Muscle of back (tissue), 13 donors: ENCODE measurements at places on chromosomes 13 and 19.
A peak's percentile ranks its signal among the peaks of the same experiment; 100 is the strongest.

DNA sequence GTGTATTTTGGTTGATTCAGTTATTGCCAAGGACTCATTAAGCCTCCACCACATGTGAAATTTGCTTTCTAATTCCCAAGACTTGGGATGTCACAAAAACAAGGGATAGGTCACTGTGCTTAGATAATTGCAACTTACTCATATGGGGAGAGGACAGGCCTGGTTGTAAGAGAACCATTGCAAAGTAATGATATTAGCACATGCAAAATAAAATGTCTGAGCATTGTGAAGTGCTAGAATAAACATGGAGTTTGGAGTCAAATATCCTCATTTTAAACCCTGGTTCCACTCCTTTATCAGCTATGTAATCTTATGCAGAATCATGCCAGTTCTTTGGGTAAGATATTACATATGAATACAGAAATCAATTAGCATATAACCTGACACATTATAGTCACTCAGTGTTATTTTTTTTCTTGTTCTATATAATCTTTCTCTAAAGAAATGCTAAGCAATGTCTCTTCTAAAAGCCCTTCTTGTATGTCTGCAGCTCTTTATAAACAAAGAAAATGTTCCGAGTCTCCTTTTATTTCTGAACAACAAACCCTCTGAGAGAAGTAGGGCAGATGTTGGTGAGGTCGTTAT lies 5.5 kb downstream of the CBY2 start:
- DNase-seq = no peak

DNA sequence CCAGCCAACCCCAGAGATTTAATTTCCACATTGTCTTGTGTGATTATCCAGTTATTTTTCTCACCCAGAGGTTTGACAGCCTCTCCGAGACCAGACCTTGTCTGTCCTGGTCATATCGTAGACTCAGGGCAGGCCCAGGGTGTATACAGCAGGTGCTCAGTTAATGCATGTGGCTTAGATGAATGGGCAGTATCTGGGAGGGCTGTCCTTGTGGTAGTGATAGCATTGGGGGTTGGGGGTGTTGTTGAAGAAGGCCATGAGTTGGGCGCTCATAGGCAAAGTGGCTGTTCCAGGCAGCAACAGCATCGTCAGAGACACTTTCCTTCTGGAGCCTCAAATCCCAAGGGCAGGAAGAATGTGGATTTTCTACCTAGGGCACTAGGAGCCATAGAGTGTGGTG lies 16.9 kb downstream of the MAST3 start:
- DNase-seq = no peak

DNA sequence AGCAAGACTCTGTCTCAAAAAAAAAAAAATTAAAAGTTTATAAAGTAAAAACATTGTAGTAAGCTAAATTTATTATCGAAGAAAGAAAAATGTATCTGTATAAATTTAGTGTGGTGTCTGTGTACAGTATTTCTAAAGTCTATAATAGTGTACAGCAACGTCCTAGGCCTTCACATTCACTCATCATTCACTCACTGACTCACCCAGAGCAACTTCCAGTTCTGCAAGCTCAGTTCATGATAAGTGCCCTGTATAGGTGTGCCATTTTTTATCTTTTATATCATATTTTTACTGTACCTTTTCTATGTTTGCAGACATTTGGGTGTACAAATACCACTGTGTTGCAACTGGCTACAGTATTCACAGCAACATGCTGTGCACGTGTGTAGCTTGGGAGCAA lies 118.1 kb downstream of the TNFRSF19 start:
- no peak for DNase-seq

DNA sequence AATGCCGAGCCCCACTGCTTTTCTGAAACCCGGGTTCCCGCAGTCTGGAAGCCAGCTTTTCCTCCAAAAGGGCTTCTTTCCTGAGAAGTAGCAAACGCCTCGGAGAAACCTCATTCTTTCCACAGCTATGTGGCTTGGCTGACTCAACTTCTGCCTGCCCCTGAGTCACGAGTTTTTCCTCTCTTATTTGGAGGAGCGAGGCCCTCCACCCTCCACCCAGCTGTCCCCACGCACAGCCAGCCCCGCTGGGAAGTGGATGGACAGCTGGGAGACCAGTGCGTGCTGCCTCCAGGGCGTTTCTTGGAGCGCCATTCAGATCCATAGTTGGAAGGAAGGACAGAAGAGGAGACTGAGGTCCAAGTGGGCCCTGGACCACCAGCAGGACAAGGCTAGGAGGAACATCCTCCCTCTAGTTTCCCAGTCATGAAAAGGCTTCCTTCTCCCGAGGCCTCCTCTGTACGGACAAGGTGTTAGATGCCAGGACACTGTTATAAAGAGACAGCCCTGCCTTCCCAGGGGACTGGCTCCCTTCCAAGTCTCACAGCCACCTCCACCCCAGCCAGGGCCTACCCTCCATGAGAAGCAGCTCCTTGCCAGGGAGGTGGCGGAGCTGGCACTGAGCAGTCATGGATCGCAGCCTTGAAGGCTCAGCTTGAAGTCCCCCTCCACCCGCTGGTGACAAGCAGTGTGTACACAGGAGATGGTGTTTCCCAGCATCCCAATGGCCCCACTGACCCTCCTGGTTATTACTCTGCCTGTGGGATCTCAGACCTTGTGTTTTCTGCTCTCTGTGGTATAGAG lies 2.5 kb upstream of the PLEKHF1 start:
- peak; percentile 74 for DNase-seq

DNA sequence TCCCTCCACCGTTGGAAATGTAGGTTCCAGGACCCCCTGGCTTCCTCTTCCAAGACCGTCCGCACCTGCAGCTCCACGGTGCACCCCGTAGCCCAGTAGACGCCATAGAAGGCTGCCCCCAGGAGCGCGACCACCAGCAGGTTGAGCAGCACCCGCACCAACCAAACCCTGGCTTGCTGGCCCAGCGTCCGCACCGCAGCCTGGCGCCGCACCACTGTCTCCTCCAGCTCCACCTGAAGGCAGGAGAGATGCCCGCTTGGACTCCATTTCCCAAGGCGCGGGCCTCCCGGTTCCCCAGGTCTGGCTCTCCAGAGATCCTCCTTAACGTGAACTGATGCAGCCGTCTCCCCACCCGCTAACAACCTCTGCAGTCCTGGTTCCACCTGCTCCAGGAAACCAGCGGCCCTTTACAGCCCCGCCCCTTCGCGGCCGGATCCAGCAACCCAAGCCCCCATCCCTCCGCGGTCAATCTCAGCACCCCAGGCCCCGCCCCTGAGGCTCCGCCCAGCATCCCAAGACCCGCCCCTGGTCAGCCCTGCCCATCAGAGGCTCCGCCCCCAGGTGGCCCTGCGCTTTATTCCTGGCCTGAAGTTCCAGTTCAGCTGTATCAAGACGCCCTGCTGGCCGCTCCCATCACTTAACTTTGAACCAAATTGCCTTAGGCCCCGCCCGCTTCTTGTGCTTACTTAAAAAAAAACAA lies 5.0 kb upstream of the LENG1 start:
- DNase-seq = peak; percentile 34

DNA sequence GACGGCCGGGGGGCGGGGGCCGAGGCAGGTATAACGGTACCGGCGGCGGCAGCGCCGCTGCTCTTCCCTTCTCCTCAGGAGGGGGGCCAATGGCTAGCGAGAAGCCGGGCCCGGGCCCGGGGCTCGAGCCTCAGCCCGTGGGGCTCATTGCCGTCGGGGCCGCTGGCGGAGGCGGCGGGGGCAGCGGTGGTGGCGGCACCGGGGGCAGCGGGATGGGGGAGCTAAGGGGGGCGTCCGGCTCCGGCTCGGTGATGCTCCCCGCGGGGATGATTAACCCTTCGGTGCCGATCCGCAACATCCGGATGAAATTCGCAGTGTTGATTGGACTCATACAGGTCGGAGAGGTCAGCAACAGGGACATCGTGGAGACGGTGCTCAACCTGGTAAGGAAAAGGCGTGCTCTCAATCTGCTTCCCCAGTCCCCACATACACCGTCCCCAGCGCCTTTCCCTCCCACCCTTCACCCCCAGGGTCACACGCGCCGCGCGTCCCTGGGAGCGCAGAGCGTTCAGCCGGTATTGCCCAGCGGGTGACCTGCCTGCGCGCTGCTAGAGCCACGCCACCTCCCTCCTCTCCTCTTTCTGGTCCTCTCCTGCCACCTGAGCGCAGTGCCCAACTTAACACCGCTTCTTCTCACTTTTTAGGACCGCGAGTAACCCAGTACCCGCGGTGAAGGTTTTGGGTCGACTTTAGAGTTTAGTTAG lies 814 bp downstream of the NBEA start:
- DNase-seq = no peak

DNA sequence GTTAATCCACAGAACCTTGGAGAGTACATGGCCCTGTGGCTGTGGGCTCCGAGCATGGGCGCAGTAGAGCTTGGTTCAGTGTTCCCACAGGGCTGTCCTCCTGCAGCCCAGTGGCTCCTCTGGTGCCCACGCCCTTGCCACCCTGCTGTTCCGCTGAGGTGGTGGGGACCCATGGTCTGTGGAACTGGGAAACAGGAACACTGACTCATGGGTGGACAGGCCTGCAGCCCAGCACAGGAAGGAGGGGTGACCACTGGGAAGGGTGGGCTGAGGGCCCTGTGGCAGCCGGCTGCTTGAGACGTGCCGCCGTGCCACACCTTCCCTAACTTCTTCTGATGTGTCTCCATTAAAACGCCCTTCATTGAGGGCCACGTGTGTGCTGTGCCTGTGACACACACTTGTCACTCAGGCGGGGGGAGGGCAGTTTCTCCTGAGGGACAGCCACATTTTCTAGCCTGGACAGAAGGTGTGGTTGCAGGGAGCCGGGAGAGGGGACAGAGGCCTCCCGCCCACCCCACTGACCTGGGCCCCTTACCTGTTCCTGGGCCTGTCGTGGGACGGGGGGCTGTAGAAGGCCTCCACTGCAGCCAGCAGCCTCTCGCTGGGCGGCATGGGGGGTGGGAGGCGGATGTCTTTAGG lies 21.1 kb downstream of the CHERP start:
- DNase-seq = no peak

DNA sequence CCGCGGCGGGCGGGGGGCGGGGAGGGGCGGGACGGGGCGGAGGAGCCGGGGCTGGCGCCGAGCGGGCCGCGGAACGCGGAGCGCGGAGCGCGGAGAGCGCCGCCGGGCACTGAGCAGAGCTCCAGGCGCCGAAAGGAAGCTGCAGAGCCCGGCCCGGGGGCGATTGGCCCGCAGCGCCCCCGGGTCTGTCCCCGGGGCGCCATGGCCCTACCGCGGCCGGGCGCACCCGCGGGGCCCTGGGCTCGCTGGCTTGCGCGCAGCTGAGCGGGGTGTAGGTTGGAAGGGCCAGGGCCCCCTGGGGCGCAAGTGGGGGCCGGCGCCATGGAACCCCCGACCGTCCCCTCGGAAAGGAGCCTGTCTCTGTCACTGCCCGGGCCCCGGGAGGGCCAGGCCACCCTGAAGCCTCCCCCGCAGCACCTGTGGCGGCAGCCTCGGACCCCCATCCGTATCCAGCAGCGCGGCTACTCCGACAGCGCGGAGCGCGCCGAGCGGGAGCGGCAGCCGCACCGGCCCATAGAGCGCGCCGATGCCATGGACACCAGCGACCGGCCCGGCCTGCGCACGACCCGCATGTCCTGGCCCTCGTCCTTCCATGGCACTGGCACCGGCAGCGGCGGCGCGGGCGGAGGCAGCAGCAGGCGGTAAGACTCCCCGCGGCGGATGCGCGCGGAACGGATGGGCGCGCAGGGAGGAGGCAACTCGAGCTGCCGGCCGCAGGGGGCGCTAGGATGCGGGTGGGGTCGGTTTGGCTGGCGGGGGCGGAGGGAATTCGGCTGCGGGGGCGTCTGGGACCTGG lies at the start of gene PDE4A:
Gene PDE4A (plus strand): TSS at position 95 of the 796 bp plus-strand sequence. CDS start 227 bp downstream, at position 322.
- DNase-seq = no peak

DNA sequence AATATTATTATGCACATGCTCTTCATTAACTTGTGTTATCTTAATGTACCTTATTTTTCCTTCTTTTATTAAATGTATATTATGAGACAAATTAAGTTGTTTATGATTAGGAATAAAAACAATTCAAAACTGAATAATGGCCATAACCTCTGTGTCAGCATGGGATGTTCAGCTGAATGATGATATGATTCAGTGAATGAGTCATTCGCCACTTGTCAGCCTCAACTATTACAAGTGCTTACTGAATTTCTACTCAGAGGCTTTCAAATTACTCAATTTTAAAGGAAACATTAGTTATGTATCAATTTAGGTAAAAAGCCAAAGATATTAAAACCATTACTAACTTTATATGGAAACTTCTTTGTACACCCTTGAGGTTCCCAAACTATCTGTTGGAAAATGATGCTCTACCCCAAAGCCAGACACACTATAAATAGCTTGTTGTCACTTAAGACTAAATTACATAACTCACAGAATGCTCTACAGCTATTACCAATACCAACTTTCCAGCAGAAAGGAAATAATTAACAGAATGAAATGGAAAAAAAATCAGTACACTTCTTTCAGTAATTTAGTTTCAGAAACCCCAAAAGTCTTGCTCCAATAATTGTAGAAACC lies 14.4 kb downstream of the LIG4 start:
- no peak for DNase-seq

- DNase-seq = peak; percentile 55
Measured at GRCh38 chr13:93867481-93867880, 612.0 kb downstream of the DCT start.

GRCh38 chr19:35290381-35291127 lies 1.4 kb upstream of the MAG start:
- DNase-seq = no peak

GRCh38 chr19:44847144-44848035 lies 1.3 kb downstream of the NECTIN2 start:
- DNase-seq = peak; percentile 88

DNA sequence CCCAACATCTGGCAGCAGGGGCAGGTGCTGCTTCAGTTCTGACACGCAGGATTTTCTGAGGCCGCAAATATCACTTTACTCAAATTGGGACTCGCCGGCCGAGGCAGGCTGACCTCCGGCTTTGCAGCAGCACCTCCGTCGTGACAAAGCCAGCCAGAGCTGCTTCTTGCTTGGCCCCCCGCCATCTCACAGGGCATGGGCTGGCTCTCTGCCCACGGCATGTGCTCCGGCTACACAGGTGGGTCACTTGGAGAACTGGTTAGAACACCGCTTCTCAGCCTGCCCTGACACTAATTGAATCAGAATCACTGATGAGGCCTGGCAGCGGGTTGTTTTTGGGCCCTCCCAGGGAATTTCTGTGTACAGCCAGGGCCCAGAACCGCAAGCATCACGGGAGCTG lies 112.3 kb downstream of the SLC7A1 start:
- DNase-seq = no peak

- no peak for DNase-seq
Measured at GRCh38 chr19:44557933-44558332, 28.5 kb upstream of the CEACAM20 start.

DNA sequence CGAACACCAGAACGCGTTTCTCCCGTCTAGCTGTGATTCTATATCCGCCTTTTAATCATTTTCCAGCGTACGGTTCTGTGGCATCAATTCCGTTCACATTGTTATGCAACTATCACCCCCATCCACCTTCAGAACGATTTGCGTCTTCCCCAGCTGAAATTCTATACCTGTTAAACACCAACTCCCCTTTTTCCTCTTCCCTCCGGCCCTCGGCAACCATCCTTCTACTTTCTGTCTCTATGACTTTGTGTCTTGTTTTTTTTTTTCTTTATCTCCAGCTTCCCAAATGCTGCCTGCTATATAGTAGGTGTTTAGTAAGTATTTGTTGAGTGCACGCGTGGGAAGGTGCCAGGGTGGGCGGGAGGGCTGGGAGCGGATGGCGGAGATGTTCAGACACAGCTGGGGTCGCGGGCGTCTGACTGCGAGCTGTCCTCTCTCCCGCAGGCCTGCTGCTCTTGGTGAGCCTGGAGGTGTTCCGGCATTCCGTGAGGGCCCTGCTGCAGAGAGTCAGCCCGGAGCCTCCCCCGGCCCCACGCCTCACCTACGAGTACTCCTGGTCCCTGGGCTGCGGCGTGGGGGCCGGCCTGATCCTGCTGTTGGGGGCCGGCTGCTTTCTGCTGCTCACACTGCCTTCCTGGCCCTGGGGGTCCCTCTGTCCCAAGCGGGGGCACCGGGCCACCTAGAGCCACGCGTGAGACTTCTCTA lies 20.2 kb downstream of the CACNG6 start:
- DNase-seq = no peak

GRCh38 chr13:26320766-26321165 lies 66.8 kb downstream of the CDK8 start:
- DNase-seq = no peak
